ENCODE measurements at places on chromosomes 6 and 20.

- no peak for DNase-seq
Observed at GRCh38 chr6:97322811-97323210, 39.8 kb upstream of the MMS22L start.

GRCh38 chr6:126724821-126725220, 384.9 kb downstream of the CENPW start:
- DNase-seq = no peak

DNA sequence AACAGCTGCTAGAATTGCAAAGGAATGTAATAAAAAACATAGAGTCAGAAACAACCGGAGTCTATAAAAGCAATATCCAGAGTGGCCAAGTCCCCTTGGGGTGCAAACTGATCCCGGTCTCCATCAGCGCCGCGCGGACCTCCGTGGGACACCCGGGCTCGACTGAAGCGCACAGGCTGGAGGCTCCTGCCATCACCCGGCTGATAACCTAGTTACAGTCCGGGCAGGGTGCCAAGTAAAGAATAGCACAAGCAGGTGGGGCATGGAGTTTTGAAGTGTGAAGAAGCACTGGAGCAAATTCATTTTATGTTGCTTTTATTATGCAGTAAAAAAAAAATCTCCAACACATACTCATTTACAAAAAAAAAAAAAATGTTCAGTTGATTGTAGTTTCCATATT, 205.1 kb upstream of the GMDS start:
- no peak for DNase-seq

GRCh38 chr20:40757087-40757486, 68.1 kb upstream of the MAFB start:
- no peak for DNase-seq

DNA sequence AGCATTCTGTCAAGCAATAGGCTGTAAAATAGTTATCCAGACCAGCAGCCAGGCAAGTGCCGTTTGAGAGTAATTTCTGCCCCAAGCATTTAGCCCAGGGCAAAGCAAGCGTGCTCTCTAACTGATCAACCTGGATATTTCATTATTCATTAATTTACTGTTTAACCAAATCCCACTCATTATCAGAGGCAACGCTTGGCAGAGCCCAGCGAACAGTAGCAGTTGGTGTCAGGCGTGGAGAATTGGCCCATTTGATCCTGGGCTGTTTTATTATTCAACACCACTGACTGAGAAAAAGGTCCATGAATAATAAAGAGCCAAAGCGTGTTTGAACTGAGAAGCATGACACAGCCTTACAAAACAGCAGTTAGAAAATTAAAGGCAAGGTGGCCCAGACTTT, 35.3 kb downstream of the TFAP2B start:
- DNase-seq = no peak

- no peak for DNase-seq
Observed at GRCh38 chr6:165181951-165182414, 127.4 kb downstream of the C6orf118 start.

- no peak for DNase-seq
Observed at GRCh38 chr20:35021063-35021462, 65.4 kb downstream of the MYH7B start.

- no peak for DNase-seq
Observed at GRCh38 chr20:63140514-63141433, 75.2 kb downstream of the YTHDF1 start.

GRCh38 chr6:126198631-126199030, 141.3 kb upstream of the CENPW start:
- DNase-seq = no peak

- no peak for DNase-seq
Observed at GRCh38 chr20:15634102-15634501, 939.1 kb downstream of the KIF16B start.

DNA sequence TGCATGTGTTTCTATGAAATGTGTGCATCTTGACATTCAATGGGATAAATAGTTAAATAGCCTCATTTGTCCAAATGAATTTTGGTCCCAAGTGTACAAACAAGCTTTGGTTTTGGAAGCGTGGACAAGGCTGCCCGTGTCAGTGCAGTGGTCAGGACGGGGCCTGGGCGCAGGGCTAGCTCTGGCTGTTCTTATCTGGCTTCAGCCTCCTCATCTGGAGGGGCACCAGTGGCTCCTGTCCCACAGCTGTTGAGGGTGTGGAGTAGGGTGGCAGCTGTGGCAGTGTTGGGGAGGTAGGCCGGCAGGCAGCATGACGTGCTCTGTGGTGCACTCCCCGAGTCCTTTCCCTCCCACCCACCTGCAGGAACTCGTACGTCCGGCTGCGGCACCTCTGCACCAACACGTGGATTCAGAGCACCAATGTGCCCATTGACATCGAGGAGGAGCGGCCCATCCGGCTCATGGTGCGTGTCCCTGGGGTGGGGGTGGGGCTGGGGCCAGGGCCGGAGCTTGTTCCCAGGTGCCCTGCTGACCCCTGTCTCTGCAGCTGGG, 43.5 kb downstream of the ITPR3 start:
- DNase-seq = no peak

GRCh38 chr6:31092769-31093505, 19.4 kb downstream of the C6orf15 start:
- DNase-seq = no peak

DNA sequence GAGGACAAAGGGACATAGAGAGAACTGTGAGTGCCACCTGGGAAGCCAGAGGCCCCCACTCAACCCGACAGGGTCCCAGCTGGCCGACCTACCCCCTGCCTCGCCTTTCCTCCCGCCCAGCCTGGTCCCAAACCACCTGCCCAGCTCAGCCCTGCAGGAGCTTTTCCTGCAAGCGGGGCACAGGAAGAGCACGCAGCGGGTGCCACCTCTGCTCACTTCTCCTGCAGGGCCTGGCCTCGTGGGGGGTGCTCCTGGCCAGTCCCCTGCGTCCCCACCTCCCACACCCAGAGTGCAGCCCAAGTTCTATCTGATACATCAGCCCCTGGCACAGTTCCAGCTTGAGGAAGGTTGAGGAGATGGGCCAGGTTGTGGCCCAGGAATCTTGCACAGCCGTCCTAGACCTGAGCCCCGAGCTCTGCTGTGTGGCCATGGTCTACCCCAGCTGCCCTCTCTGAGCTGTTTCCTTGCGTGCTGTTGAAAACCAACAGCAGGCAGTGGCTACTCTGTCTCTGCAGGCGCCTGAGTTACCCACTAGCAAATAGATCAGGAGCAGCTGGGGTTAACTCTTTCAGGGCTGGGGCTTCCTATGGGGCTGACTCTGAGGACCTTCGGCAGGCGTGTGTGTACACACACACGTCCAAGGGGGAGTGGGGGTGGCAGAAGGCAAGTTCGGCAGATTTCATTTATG, 1.7 kb downstream of the NECAB3 start:
- DNase-seq = no peak

- no peak for DNase-seq
Observed at GRCh38 chr6:105321728-105322127, 81.2 kb downstream of the PREP start.

DNA sequence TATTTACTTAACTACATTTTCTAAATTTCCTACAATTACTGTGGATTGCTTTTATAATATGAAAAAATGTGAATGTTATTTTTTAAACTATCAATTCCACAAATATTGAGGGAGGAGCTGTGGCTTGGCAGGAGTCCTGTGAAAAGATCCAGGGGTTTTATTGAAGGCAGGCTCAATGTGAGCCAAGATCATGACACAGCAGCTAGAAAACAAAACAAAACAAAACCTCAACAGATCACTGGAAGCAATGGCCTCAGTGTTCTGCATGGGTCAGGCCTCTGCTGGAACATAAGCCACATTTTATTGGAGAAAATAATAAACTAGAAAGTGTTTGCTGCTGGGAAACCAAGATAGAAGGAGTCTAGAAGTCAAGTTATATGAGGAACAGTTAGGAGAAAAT, 19.4 kb upstream of the RCAN2 start:
- DNase-seq = no peak

DNA sequence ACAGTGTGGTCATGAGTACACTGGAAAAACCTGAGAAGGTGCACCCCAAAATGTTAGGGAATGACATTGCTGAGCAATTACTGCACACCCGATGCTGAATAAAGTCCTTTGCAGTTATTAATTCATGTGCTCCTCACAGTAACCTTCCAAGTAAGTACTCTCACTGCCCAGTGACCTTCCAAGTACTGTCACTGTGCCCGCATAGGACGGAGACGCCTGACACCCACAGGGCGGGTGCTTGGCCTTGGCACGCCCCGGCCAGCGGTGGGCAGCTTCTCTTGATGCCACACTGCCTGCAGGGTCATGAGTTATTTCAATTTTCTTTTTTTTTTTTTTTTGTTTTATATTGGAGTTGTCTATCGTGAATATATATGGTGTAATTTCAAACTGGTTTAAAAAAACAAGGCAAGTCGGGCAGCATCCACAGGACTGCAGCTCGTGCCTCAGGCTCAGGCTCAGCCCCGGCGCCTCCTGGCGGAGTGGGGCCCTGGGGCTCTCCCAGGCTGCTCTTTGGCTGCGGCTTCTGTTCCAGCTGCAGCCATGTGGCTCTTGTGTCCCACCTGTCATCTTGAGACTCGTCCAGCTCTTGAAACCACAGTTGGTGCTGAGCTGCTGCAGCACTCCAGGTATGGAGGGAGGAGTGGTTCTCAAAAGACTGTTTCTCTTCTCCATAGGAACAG, 27.0 kb downstream of the PNLDC1 start:
- no peak for DNase-seq

GRCh38 chr20:41290804-41291389, 26.6 kb downstream of the ZHX3 start:
- DNase-seq = no peak

GRCh38 chr20:31704225-31705119, 18.2 kb downstream of the BCL2L1 start:
- DNase-seq = no peak

Measured in stimulated activated CD4-positive, alpha-beta T cell treated with anti-CD3 and anti-CD28 coated beads, Interleukin-12 subunit alpha, Interleukin-12 subunit beta, amount 100 ng/mL, for 24 hours (primary cell).